Uterus (tissue), 4 donors: ENCODE measurements at places on chromosomes 5 and 9. TPM values are rescaled to one million over a fixed set of nuclear protein-coding genes. Genes with fewer than 3 reads are reported as not detected.

PIP5K1B gene
- total RNA-seq: 5.6 TPM

DOK3 gene
- total RNA-seq: 3.6 TPM

CCNJL gene
- total RNA-seq: not detected

PCDHGB6 gene
- 3.1 TPM for total RNA-seq

LRRC19 gene
- not detected for total RNA-seq

ADRA1B gene
- total RNA-seq: not detected

FCN2 gene
- not detected for total RNA-seq

CEL gene
- 0.62 TPM for total RNA-seq

PITX1 gene
- not detected for total RNA-seq

ENC1 gene
- 3.3 TPM for total RNA-seq

BTNL8 gene
- not detected for total RNA-seq

FBXO4 gene
- 10.3 TPM for total RNA-seq

UNC5A gene
- total RNA-seq: not detected

CYLC2 gene
- not detected for total RNA-seq

CCL28 gene
- total RNA-seq: 3.1 TPM

EQTN gene
- not detected for total RNA-seq

SLC12A2 gene
- total RNA-seq: 21.9 TPM

MRPL41 gene
- 47.9 TPM for total RNA-seq

SPARC gene
- 2,293 TPM for total RNA-seq

PCDHAC2 gene
- total RNA-seq: 0.77 TPM

TTC39B gene
- total RNA-seq: 21.9 TPM

TNFSF8 gene
- 1.2 TPM for total RNA-seq

CCIN gene
- total RNA-seq: 0.59 TPM

PPIC gene
- 22.3 TPM for total RNA-seq

DBH gene
- total RNA-seq: not detected

BRINP1 gene
- 1.3 TPM for total RNA-seq

TXNDC8 gene
- total RNA-seq: not detected

CDO1 gene
- 11.3 TPM for total RNA-seq

BARHL1 gene
- not detected for total RNA-seq

CETN3 gene
- total RNA-seq: 40.5 TPM

MZB1 gene
- 1.3 TPM for total RNA-seq

ANKRD33B gene
- 2.1 TPM for total RNA-seq

PHAX gene
- 77.4 TPM for total RNA-seq

DND1 gene
- 2.6 TPM for total RNA-seq

ENTPD2 gene
- total RNA-seq: not detected

FAM114A2 gene
- 54.0 TPM for total RNA-seq

OR1L1 gene
- total RNA-seq: not detected

PLCXD3 gene
- total RNA-seq: 4.9 TPM

GLRA1 gene
- not detected for total RNA-seq

ASPN gene
- 97.6 TPM for total RNA-seq

SPINK6 gene
- total RNA-seq: not detected

SLC34A3 gene
- not detected for total RNA-seq

PDGFRB gene
- total RNA-seq: 337 TPM

NTNG2 gene
- total RNA-seq: not detected

ZNF474 gene
- total RNA-seq: 1.1 TPM

INSL4 gene
- not detected for total RNA-seq

SLC6A7 gene
- total RNA-seq: not detected

MSX2 gene
- 0.37 TPM for total RNA-seq

GFI1B gene
- not detected for total RNA-seq

UBE2R2 gene
- total RNA-seq: 5.4 TPM

FBP2 gene
- total RNA-seq: not detected

GARNL3 gene
- 64.7 TPM for total RNA-seq
